ENCODE measurements at places on chromosomes 4 and X.

GRCh38 chrX:17656035-17656418 is 81.3 kb upstream of the SCML1 start:
- DNase-seq, result peak; percentile 15

DNA sequence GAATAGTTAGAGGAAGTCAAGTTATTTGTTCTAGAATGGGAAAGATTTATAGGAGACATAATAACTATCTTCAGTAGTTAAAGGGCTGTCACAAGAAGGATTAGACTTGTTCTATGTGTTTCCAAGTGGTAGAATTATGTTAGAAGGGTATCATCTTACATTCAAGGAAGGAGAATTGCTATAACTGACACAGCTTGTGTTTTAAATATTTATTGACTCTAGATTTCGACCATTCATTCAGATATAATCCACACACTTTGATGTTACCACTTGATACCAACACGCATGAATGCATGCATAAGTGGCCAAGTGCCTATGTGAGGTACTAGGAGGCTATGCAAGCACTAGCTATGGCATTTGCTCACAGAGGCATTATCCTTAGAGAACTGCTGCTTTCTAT is 122.7 kb downstream of the CCNB3 start:
- peak; percentile 14 for DNase-seq

DNA sequence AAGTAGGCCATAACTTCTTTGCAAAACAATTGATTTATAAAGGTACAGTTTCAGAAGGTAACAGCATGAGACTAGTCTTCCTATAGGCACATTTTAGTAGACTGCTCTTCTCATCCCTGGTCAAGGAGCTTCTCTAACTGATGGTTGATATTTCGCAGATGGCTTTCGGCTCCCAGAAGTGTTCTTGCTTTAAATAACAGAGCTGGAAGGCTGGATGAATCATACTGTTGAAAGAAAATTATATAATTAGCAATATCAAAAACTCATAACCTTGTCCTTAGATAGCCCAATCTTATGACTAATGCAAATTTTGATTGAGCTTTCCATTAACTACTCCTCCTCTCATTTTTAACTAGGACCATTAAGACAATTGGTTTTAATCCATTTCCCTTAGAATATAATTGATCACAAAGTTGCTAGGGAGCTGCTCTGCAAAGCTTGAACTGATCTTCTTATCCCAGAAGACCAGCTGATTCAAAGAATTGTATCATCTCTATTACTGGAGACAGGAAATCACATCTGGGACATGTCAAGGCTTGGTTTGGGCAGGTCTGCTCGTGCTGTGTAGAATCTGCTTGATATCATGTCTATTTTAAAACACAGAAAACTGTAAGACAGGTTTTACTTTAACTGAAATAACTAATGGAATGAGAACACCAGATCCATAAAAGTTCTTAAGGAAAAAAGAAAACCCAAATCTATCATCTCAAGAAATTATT is 38.6 kb downstream of the CENPU start:
- no peak for DNase-seq

DNA sequence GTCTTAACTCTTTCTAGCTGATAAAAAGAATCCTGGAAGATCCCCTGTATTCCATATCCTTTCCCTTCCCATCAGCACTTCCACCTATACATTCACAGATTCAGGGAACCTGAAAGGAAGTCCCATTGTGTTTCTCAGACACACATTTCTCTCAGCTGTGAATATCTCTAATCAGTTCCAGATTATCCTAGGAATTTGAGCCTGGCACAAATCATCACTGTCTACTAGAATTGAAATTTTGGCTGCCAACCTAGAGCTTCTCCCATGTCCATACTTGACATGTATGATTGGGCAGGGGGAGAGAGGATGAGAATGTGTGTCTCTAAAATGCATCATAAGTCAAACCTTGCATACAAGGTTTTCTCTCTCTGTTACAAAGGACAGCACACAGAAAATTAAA is 53.1 kb downstream of the NDST3 start:
- no peak for DNase-seq

- no peak for DNase-seq
Measured at GRCh38 chr4:150436598-150437370, 145.2 kb upstream of the MAB21L2 start.

Data from thyroid gland (tissue), 4 donors.